ENCODE measurements at places on chromosomes 6 and 20.

DNA sequence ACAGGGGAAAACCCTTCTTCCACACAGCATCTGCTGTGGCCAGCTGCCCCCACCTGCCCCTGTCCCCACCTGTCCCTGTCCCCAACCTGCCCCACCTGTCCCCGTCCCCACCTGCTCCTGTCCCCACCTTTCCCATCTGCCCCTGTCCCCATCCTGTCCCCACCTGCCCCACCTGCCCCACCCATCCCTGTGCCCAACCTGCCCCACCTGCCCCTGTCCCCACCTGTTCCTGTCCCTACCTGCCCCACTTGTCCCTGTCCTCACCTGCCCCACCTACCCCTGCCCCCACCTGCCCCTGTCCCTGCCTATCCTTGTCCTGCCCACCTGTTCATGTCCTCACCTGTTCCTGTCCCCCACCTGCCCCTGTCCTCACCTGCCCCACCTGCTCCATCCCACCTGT lies 6.4 kb upstream of the MYT1 start:
- DNase-seq, result no peak

DNA sequence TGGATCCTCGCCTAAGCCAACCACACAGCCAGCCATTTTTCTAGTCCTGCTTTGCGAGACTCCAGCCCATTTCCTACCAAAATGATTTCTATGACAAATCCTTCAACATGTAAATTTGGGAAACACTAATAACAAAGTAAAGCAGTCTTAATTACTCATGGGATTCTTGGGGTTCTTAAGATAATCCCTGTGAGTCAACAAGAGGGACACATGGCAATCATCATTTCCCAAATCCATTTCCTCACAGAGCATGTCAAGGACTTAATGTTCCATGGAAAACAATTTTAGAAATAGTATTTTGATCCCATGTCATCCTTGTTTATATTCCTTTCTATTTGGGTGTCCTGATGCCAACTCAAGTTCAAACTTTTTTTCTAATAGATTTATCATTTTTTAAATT lies 322.7 kb upstream of the NOX3 start:
- no peak for DNase-seq

GRCh38 chr6:438634-439170 lies 47.1 kb downstream of the IRF4 start:
- no peak for DNase-seq

DNA sequence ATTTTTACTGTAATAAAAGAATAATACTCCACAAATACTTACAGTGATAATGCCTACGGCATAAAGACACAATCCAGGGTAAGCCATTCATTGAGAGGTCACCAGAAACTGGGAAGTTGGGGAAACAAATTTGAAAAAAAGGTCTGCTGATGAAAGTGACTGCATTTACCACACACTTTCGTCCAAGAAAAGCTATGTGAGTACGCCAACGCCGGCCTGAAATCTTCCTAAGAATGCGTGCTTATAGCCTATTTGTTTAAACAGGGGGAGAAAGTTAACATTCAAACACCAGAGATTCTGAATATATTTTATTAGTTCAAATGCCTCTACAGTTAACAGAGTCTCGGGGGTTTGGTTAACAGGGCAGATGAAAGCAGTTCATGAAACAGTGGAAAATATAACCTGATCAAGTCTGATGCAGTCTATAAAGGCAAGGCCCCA lies 657 bp upstream of the LTV1 start:
- no peak for DNase-seq

DNA sequence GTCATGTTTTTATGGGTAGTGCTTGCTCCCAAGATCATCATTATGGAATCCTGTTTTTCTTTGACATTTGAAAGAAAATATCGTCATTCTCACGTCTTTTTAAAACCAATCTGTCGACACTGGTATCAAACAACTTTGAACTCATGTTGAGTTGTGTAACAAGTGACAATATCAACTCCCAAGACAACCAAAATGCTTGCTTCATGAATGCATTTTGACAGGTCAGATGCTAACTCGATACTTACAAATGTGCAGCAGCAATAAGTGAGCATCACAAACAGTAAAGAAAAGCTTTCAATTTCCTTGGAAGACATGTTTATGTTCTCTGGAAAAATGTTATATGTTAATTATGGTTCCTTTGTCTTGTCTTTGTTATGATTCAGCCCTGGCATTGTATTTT lies 125.9 kb downstream of the EPHA7 start:
- no peak for DNase-seq

- no peak for DNase-seq
Measured at GRCh38 chr6:30775104-30775503, 30.8 kb upstream of the IER3 start.

GRCh38 chr6:136517582-136517981 lies 32.6 kb downstream of the MAP7 start:
- DNase-seq, result no peak

- DNase-seq, result no peak
Measured at GRCh38 chr20:12243327-12243726, 325.6 kb downstream of the BTBD3 start.

- no peak for DNase-seq
Measured at GRCh38 chr20:6756693-6757595, 10.5 kb upstream of the BMP2 start.

DNA sequence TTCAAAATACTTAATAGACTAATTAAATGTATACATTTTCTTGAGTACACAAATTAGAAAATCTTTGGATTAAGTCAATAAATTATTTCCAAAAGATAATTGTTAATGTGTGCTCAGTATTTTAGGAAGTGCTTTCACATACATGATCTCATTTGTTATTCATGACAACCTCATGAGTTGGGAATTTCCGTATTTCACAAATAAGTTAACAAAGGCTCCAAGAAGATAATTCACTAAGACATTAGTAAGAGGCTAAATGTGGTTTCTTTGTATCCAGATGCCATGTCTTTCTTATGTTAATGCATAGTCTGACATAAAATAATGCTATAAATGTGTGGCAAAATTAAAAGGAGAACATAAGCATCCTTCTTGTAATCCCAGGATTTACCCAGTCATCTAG lies 79.5 kb upstream of the TCF21 start:
- DNase-seq, result no peak

GRCh38 chr20:6898928-6899327 lies 131.4 kb downstream of the BMP2 start:
- DNase-seq, result no peak

GRCh38 chr6:112357791-112358190 lies 10.7 kb downstream of the RFPL4B start:
- no peak for DNase-seq

- DNase-seq, result no peak
Measured at GRCh38 chr20:10584371-10584770, 89.4 kb downstream of the JAG1 start.

DNA sequence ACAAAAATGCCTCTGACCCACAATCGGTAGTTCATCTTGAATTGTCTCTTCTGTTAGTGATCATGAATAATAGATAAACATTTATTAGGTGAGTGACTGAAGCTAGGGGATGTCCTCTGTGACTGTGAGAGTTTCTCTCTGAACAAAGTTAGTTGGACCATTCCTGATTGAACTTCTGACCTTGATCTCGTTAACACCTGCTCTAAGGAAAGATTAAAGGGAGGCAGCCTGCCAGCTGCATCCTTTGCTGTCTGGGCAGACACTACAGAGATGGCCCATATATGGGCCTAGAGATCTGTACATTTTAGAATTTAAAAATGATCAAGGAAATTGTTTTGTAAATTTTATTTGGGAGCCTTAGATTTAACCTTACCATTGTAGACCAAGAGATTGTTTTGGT lies 27.3 kb downstream of the MAPK14 start:
- no peak for DNase-seq

Data from NCI-H446 (cell line).